ENCODE measurements at places on chromosomes 6 and 20. TPM values are rescaled to one million over a fixed set of nuclear protein-coding genes. Genes with fewer than 3 reads are reported as not detected.
A peak's percentile ranks its signal among the peaks of the same experiment; 100 is the strongest.

DNA sequence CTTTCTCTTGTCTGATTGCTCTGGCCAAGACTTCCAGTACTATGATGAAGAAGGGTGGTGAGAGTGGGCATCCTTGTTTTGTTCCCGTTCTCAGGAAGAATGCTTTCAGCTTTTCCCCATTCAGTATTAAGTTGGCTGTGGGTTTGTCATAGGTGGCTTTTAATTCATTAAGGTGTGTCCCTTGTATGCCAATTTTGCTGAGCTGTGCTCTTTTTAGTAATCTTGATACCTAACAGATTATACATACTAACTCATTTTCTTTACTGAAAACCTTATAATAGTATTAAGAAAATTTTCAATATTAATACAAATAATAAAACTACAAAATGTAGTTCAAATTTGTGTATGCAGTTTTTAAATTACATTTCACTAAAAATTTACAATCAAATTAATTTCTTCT, 379.6 kb upstream of the PLCB4 start:
- DNase-seq: no peak

GRCh38 chr20:53828088-53828681, 234.5 kb upstream of the ZNF217 start:
- DNase-seq: no peak

DNA sequence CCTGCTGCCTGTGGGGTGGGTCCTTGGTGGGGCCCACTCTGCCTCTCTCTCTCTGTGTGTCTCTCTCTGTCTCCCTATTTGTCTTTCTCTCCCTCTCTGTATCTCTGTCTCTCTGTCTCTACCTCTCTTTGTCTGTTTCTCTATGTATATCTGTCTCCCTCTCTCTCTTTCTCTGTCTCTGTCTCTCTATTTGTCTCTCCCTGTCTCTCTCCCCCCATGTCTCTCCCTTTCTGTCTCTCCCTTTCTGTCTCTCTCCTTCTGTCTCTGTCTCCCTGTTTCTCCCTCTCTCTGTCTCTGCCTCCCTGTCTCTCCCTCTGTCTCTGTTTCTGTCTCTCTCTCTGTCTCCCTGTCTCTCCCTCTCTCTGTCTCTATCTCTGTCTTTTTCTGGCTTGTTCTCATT, 353.2 kb downstream of the CDH4 start:
- DNase-seq: no peak

GRCh38 chr20:10228330-10228729, 9.7 kb downstream of the SNAP25 start:
- DNase-seq: peak; percentile 36

DNA sequence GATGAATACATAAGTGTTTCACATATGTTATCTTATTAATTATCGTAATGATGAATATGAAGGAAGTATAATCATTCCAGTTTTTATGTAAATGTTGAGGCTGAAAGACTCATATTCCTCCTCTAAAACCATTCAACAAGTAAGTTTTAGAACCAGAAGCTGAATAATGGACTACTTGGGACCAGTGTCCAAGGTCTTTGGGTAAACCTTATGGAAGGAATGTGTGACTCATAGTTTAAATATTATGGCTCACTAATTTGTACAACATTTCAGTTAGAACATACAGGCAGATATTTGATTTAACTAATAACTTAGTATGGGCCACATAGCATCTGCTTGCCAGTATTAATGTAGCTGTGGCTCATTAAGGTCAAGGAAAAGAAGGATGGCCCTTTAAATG, 209.6 kb downstream of the TFAP2B start:
- no peak for DNase-seq

DNA sequence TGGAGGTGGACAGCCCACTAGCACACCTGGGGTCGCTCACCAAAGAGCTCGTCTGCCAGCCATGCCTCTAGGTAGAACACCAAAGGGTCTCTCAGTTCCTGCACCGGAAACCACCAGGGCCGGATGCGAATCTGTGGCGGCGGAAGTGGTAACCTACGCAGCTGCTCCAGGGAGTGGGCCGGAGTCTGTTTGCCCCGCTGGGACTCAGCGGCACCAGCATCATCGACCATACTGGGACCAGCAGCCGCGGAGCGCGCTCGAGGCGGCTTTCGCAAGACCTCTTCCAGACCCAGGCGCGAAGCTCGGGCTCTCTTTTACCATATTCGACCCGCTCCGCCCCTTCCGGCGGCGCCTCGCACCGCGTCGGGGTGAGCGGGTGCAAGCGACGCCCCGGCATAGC, at the start of gene OOEP:
OOEP (minus strand) TSS at position 335 of the 400 bp plus-strand sequence; CDS start at position 230, 105 bp downstream.
- DNase-seq: no peak

Gene ZNF311
- 0.63 TPM for polyA plus RNA-seq

- peak; percentile 16 for DNase-seq
Observed at GRCh38 chr6:116008470-116009243, 52.0 kb downstream of the FRK start.

DNA sequence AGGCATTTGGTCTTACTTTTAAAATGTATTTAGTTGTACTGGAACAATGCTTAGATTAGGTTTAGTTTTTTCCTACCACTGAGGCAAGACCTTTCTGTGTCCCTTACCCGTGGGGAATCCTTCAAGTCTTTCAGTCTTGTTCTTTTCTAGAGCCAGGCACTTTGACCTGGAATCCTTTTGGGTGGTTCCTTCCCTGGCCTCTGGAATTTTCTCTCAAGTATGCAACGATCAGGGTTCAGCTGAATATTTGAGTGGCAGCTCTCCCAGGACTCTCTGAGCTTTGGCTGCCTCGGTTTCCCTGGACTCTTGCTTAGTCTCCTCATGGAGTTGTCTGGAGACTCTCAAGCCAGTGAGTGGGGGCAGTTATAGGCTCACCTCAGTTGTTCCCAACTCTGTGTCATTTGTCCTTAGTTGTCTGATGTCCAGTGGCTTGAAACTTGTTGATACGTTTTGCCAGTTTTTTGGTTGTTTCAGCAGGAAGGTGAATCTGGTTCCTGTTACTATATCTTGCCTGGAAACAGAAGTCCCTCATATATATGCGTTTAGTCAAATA, 118.1 kb downstream of the QKI start:
- DNase-seq: no peak

Gene MYCT1
- 10.9 TPM for polyA plus RNA-seq

Gene TFAP2C
- polyA plus RNA-seq: 0.14 TPM

DNA sequence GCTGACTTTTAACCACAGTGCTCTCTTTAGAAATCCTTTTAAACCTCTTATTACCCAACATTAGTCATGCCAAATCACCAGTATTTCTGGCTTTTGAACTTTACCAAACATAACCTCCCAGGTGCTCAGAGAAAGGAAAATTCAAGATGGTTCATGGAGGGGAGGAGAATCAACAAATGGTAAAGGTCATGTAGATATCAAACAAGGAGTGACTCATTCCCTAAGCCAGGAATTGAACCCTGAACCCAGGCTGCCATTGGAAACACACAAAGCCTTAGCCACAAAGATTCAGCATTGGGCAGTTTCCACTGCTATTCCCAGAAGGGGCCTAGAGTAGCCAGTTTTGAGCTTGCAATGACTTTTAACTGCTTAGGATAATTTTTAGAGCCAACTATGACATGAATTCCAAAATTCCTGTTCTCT, 21.6 kb upstream of the ENTPD6 start:
- no peak for DNase-seq

Gene ISM1
- polyA plus RNA-seq: 1.0 TPM

Gene ABRACL
- 11.0 TPM for polyA plus RNA-seq

Gene FOXQ1
- not detected for polyA plus RNA-seq

GRCh38 chr6:160247457-160247883, 11.2 kb downstream of the SLC22A2 start:
- DNase-seq: no peak

DNA sequence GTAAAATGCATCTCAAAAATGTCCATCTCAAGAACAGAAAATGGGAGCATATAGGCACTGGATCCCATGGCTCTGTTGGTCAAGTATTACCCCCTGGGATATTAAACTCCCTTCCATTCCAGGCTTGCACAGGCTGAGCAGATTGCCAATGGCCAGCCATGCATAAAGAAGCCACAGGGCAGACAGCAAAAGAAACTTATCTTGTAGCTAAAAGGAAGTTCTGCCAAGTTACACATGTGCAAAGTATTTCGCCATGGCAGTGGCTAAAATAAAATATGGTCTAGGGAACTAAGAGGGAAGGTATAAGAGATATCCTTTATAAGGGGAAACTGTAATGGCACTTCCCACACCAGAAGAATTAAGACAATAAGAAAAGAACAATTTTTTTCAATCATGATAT, 415.6 kb upstream of the BTBD3 start:
- no peak for DNase-seq

DNA sequence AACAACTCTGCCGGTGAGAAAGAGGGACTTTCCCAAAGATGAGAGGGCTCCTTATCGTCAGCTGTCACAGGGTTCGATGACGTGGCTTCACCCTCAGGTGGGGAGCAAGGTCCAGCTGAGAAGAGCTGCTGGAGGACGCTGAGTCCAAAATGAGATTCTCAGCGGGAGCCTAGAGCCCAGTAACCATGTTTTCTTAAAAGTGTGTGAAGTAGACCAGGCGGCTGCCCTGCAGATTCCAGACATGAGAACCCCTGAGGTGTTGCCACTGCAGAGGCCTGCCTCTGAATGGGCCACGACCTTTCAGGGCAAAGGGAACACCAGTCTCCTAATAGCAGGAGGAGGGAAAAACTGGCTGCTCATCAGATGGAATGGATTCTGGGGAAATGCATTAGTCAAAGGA, 375.1 kb downstream of the BTBD9 start:
- no peak for DNase-seq

GRCh38 chr6:13359287-13359686, 30.9 kb upstream of the TBC1D7 start:
- no peak for DNase-seq

- no peak for DNase-seq
Observed at GRCh38 chr20:49914310-49915117, 815 bp downstream of the SPATA2 start.

DNA sequence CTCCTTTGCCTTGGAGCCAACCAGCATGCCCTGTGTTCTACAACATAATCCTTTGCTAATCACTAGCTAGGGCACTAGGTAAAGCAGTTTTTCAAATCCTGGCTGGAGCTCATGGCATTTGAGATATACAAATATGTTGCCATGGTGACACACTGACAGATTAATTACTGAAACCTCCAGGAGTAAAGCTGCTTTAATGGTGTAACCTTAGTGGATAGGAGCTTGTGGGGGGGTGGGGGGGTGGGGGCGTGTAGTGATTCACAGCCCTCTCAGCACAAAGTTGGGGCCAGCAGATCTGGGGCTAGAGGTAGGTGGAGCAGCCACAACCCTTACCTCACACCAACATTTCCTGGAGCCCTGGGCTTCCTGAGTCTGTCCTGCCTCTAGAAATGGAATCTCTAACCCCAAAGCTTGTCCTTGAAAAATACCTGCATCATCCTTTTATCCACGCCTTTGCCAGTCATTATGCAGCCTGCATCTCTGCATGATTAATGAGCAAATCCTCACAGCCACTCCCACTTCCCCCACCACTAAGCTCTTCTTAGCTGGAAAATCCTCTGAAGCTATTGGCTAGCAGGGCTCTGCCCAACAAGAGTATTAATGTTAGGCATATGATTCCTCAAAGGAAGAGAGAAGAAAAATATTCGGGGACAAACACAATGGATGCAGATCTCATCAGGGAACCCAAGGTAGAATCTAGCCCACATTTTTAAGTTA, 84.5 kb upstream of the PRND start:
- no peak for DNase-seq

DNA sequence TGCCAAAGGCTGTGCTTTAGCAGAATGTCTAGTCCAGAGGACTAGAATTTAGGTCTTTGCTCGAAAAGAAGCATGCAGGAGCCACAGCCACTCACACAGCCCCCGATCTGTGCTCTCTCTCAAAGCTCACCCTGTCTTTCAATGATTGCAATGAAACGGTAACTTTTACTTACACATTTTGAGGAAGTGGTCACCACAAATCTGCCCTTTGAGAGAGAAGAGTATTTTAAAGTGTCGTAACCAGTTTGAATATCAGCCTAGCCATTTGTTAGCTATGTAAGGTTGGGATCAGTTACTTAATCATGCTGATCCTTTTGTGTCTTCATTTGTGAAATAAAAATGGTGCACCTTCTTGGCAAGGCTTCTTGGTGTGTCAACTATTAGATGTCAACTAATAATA, 209.0 kb downstream of the TFAP2A start:
- DNase-seq: no peak

Gene LY6G6D
- polyA plus RNA-seq: not detected

Gene GHRH
- 19.5 TPM for polyA plus RNA-seq

GRCh38 chr6:28985462-28986164, 19.5 kb downstream of the ZNF311 start:
- DNase-seq: peak; percentile 93

Gene LRRN4
- 0.05 TPM for polyA plus RNA-seq

DNA sequence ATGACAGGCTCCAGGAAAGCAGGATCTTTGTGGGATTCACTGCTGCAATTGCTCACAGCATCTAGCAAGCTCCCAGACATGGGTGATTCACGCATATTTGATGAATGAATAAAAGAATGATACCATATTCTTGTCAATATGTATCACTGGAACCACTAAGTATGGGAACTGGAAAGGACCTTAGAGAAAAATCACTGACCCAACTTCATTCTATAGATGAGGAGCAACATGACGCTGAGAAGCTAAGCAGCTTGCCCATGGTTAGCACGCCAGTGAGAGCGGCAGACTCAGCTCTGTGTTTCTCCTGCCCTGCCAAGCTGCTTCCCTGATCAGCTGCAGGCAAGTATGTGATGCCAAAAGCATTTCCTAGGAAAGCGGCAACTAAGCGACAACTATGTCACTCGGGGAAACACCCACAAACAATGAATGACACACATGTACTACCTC, 66.8 kb downstream of the PPP1R3G start:
- no peak for DNase-seq

DNA sequence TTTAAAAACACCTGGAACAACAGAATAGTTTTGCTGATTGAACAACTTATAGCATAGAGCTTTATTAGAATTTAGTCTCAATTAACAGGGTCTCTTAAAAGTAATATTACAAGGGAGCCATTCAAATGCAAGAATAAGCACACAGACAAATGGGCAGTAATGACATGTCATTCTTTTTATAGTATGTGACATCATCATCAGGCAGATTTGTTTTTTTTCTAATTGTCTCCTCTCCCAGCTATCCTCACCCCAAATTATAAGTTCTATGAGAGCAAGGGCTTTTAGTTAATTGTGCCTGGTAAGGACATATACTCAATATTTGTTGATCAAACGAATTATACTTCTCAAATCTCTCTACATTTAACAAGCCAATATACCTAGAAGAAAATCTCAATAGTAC, 11.0 kb downstream of the PGM3 start:
- no peak for DNase-seq

GRCh38 chr20:60491051-60491581, 532.9 kb downstream of the CDH26 start:
- DNase-seq: no peak

Data from right cardiac atrium (tissue), 5 donors.